Naive B cell (primary cell): ENCODE measurements at places on chromosomes 5 and 9.

DNA sequence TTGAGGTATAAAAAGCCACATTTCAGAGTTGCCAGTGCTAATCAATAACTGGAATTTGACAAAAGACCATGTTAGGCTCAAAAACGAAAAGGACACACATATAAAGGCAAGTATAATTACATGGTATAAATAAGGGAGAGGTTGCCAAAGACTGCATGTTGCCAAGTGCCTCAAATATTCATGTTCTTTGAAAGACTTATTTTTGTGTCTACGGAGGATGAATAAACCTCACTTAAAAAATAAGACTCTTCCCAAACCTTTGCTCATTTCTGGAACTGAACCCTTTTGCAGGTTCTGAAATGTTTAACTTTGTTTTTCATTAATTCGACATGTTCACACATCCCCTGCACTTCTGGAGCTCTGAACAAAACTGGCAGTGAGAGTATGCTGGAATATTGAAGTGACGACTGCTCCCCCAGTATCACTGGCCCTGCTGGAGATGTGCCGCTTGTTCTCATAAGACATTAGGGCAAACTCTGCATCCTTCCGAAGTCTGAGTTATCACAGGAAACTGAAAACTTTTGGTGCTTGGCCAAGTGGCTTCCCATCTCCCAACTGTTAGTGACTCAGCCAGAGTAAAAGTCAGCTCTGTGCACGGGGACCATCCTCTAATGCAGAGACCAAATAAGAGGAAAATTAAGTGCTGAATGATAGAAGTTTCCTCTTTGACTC, 336.8 kb downstream of the GLIS3 start:
- DNase-seq: no peak

GRCh38 chr5:56069652-56070226, 75.0 kb upstream of the IL6ST start:
- DNase-seq: no peak

DNA sequence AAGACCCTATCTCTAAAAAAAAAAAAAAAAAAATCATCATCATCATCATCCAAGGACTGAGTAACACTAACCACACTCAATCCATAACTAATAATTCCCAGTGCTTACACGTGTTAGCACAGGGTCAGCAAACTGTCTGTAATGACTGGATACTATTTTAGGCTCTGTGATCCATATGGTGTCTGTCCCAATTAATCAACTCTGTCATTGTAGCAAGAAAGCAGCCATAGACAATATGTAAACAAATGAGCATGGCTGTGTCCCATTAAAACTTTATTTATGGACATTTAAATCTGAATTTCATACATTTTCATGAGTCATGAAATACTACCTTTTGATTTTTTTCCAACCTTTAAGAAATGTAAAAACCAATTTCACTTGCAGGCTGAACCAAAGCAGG, 148.4 kb downstream of the SIL1 start:
- no peak for DNase-seq

DNA sequence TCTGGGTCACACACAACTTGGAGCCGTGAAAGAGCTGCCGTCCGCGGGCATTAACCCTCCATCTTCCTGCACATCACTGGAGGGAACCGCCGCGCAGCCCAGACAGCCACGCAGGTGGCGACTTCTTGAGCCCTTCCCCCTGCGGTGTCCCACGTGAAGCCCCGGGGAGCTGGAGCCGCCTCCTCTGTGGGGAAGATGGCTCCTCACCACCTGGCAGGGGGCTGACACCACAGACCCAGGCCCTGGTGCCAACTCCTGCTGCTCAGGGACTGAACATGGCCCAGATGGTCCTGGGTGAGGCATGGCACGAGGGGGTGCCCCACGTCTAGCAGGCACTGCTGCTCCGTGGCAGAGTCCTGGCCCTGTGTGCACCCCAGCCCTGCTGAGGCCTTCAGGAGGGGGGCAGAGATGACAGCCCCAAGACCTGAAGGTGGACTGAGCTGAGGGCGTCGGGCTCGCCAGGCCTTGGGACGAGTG, 38.9 kb downstream of the NDUFS6 start:
- no peak for DNase-seq

DNA sequence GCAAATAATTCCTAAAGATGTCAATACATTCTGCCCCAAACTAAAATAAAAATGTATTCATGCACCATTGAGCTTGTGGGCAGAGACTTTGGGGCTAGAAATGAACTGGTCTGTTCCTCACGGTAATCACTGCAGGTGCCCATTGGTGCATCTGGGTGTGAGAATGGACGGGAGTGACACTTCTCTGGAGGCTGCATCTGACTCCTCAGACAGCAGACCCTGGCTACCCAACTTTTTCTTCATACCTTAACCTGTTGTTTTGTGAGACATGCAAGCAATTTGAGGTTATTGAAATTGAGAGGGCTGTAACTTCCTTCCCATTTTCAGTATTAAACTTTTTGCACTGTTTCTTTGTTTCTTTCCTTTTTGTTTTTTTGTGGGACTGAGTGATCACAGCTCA, 333.4 kb downstream of the ICE1 start:
- DNase-seq: no peak

GRCh38 chr5:16616536-16617273, at the start of gene RETREG1:
Gene RETREG1 (minus strand): TSS chr5:16616997. CDS start chr5:16616971, 26 bp downstream.
- peak; percentile 76 for DNase-seq

- DNase-seq: peak; percentile 85
These were observed 85.2 kb upstream of the ZBTB43 start for GRCh38 chr9:126719618-126720031.

- no peak for DNase-seq
These were observed 28.0 kb upstream of the DAP start for GRCh38 chr5:10789021-10789420.

GRCh38 chr9:106922026-106922425, 59.1 kb downstream of the ZNF462 start:
- no peak for DNase-seq

GRCh38 chr9:111179577-111179976, 141.3 kb upstream of the LPAR1 start:
- DNase-seq: no peak

- no peak for DNase-seq
These were observed 97.1 kb upstream of the PRSS3 start for GRCh38 chr9:33698267-33698666.

DNA sequence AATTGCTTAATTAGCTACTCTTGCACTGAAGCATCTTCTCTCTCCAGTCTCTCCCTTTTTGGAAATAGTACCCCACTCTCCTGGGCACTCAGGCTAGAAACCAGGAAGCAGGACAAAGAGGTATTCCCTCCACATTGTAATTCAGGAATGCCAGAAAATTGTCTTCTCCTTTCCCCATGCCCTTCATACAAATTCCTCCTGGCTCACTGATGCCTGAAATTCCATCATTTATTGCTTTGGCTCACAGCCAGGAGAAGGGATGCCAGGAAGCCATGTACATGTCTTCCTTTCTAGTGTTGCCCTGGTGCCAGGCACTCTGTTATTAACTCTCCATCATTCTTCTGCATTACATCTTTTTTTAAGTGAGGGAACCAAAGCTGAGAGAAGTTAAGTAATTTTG, 716.5 kb upstream of the C9orf72 start:
- DNase-seq: no peak

DNA sequence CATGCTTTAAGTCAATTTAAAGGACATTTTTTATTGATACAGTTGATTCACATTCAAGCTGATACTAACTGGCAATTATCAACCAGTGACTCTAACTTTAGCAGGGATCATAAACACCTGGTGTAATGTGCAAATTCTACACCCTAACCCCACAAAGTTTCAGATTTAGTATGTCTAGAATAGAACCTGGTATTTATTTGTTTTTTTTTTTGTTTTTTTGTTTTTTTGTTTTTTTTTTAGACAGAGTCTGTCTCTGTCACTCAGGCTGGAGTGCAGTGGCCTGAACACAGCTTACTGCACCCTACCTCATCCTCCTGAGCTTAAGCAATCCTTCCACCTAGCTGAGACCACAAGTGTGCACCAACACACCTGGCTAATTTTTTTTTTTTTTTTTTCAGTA, 311.2 kb upstream of the SEMA6A start:
- no peak for DNase-seq

GRCh38 chr9:87259543-87260518, 237.8 kb upstream of the DAPK1 start:
- no peak for DNase-seq

DNA sequence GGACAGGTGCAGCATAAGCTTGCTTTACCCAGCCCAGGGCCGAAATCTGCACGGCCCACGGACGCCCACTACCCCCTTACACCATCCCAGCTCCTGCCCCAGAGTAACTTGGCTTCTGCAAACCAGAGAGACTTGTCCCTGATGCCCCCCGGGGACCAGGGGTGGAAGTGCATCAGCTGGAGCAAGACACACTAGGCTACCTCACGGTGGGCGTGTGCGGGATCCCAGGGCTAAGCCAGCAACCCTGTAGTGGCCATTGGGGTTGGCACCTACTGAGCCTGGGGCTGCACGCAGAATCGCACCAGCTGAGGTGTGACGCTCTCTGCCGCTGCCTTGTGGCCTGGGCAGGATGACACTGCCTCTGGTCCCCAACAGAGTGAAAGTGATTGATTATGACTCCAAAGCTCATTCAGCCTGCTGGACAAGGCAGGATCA, 6.1 kb upstream of the ZNF79 start:
- DNase-seq: peak; percentile 24

DNA sequence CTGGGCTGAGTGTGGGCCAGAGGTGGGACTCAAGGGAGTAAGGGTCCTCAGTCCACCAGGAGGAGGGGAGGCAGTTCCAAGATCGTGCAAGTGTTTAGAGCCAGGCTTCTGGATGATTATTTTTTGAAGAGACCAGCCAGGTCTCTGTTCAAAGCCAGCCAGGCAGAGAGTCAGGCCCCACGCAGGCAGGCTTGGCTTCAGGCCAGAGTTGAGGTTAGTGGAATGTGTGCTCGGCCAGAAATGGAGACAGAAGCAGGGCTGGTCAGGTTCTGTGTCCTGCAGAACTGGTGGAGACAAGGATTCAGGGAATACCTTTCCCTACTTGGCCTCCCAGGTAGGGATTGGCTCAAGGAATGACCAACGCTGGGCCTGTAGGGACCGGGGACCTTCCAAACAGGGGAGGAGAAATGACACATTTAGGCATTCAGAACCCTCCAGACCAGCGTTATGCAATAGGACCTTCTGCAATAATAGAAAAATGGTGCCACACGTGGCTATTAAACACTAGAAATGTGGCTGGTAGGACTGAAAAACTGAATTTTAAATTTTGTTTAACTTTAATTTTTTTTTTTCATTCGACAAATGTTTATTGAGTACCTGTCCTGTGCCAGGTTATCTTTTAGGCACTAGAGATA, 106.2 kb downstream of the CMYA5 start:
- DNase-seq: no peak

DNA sequence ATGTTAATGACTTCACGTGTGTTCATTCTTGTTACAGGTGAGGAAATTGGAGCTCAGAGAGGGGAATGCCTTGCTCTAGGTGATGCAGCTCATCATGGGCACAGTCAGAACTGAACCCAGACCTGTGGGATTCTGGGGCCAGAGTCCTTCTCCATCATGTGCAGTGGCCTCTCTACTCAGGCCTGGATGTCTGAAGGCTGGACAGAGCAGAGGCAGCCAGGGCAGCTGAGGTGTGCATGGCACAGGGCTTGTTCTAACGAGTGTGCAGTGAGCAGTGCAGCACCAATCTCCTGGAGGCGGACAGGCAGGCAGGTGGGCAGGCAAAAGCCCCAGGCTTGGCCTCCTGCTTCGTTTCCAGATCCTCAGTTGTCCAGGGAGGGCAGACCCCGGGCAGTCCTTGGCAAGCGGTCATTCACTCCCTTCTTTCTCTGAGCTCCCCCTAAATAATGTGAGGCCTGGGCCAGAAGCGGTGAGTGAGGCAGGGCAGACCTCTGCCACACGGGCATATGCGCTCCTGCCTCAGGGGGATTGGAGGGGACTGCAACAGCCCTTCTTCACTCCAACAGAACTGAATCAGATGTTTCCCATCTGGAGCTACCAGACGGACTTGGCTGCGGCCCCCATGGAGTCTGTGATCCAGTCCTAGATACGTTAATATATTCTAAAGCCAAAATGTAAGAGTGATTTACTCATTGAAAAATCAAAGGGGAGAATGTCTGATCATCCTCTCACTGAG, 68.7 kb upstream of the FSTL4 start:
- no peak for DNase-seq

- DNase-seq: no peak
These were observed 8.7 kb downstream of the UBQLN1 start for GRCh38 chr9:83698976-83699585.

DNA sequence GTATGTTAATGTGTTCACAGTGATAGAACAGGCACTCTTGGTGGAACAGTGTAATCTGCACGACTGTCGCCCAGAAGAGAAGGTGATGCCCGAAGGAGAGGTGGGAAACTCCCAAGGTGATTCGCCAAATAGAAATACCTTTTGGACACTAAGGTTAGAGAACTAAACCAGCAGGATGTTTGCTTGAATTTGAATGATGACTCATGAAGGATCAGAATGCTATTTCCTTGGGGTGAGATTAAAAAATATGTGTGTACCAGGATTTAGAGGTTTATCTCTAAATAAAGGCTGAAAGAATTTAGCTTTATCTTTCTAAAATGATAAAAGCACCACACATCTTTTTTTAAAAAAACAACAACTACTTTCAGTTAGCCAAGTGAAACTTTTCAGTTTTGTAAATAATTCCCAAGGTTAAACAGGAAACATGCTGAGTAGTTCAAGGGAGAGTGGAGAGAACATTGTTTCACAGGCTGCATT, 297.4 kb upstream of the TAS2R1 start:
- no peak for DNase-seq

GRCh38 chr9:35905051-35905781, 786 bp upstream of the HRCT1 start:
- no peak for DNase-seq

- DNase-seq: peak; percentile 58
These were observed 272.5 kb downstream of the EPB41L4A start for GRCh38 chr5:112146323-112147226.

DNA sequence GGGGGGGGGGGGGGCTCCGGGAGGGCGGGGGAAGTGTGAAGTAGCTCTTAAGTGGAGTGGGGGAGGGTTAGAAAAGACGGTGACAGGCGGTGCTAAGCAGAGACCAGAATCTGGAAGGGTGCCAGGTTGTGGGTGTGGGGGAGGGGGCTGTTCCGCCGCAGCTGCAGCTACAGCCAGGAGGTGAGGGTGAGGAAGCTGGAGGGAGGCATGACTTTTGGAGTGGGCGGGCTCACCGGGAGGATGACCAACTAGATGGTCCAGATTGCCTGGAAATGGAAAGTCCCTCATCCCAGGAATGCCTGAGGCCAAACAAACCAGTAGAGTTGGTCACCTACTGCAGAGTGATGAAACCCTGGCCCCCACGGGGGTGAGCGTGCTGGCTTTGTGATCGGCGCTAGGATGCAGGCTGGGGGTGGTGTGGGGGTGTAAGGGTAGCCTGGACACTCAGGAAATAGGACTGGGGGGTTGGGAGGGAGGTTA, 158.1 kb upstream of the SHB start:
- DNase-seq: peak; percentile 18

DNA sequence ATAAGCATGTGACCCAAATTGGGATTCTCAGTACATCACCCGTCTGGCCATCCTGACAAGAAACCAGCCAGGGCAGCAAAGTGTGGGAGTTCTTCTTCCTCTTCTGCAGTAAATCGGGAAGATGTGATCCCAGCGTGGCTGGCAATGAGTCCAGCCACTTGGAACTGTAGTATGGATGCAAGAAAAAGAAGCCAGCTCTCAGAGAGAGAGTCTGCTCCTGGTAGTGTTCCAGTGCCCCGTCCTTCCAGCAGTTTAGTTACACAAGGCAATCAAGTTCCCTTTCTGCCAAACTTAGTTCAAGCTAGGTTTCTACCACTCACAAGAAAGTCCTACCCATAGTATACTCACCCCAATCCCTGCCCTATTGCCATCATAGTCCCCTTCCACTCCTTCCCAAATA, 65.6 kb downstream of the CDK5RAP2 start:
- DNase-seq: no peak

GRCh38 chr9:95820074-95820473, 55.4 kb upstream of the ERCC6L2 start:
- DNase-seq: no peak

GRCh38 chr5:53946405-53947100, 363.8 kb downstream of the ARL15 start:
- DNase-seq: no peak
